NCI-H1105 (cell line): ENCODE measurements at places on chromosomes 6 and 20.

- no peak for DNase-seq
These were observed 1029.1 kb upstream of the MANEA start for GRCh38 chr6:94548201-94548600.

DNA sequence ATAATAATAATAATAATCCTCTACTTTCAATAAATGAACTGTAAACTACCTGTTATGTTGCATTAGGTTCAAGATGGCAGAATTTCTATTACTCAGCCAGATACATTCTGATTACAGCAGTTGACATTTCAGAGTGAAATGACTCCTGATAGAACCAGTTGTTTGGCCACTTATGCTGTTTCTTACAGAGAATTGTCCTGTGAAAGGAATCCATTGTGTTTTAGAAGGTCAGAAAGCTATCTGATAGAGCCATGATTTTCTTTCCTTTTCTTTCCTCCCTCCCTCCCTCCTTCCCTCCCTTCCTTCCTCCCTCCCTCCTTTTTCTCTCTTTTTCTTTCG, 16.6 kb downstream of the GJA10 start:
- no peak for DNase-seq

GRCh38 chr6:45741437-45742171, 274.1 kb downstream of the CLIC5 start:
- no peak for DNase-seq

- DNase-seq, result no peak
These were observed 249 bp downstream of the SAMD10 start for GRCh38 chr20:63979229-63979556.

GRCh38 chr20:16661756-16662155, 68.1 kb upstream of the SNRPB2 start:
- no peak for DNase-seq

DNA sequence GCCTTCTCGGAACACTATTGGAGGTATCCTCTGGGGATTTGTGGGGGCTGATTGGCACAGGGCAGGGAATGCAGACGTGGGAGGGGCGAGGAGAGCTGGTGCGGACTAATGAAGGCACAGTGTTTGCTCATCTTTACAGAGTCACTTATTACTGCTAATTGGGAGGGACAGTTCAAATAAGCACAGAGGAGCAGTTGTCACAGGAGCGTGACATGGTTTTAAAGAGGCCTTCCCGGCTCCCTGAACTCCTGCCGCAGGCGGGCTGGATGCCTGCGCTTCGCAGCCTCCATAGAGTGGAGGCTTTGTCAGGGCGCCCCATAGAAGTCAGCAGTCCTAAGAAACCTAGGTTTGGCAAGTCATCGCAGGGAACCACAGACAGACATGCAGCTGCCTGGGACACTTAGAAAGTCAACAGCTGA, 149.6 kb downstream of the LINC00237 start:
- DNase-seq, result no peak

GRCh38 chr6:16758163-16758975, 2.9 kb downstream of the ATXN1 start:
- DNase-seq, result peak; percentile 83

- DNase-seq, result no peak
These were observed 44.9 kb upstream of the KCNG1 start for GRCh38 chr20:51067792-51068191.

DNA sequence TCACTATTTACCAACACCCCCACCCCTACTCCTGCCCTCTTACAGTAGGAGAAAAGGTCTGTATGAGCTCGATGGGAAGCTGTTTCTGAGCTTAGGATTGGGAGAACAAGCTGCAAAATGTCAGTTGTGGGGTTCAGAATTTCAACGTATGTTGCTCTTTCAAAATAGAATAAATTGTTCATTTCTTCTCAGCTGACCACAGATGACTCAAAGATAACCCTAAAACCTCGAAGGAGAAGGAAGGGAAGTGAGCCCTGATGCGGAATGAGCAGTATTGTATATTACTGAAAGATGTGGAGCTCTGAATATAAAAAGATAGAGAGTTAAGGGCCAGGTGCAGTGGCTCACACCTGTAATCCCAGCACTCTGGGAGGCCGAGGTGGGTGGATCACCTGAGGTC, 35.9 kb upstream of the MYLIP start:
- DNase-seq, result no peak

GRCh38 chr6:106688177-106688951, 59.0 kb downstream of the QRSL1 start:
- no peak for DNase-seq

GRCh38 chr20:34543463-34544056, 15.0 kb upstream of the MAP1LC3A start:
- no peak for DNase-seq

- no peak for DNase-seq
These were observed 72.7 kb upstream of the NOX3 start for GRCh38 chr6:155528335-155528734.

DNA sequence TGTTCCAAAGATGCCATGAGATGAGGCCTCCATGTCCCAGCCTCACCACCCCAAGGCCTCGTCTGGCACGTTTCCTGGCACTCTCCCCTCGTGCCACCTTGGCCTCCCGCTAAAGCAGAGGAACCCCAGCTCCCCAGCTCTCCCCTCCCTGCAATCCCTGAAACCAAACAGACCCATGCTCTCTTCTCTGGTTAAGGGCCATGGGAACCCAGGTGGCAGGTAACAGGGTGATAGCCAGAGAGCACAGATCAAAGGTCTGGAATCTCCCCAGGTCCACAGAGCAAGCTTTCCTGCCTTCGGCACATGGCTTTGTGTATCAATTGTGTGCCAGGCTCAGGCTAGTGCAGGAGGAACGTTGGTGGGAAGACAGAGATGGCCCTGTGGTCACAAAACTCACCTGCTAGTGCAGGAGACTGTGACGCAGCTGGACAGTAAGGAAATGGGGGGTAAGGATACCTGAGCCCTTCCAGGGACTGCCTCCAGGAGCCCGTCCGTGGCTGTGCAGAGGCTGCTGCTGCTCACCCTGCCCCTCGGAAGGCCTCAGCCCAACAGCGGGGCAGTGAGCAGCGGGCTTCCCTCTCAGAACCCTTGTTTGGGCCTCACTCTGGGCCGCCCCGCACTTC, 39.0 kb downstream of the MYH7B start:
- DNase-seq, result no peak

- DNase-seq, result no peak
These were observed 21.8 kb upstream of the MROH8 start for GRCh38 chr20:37200926-37201826.

DNA sequence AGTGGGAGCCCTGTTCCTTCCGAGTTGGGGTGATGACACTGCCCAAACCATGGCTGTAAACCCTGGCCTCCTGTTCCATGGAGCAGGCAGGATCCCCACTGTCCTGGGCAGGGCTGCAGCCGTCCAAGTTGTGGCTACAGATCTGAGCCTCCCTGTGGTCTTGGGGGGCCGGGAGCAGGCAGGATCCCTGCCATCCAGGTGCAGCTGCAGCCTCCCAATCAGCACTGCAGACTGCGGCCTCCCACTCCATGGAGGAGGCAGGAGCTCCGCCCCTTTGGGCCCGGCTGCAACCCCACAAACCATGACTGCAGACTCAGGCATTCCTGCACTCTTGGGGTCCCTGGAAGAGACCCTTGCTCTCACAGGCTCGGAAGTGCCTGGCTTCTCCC, 872.1 kb upstream of the GJE1 start:
- no peak for DNase-seq

GRCh38 chr6:118253741-118254140, 294.4 kb upstream of the PLN start:
- DNase-seq, result no peak

DNA sequence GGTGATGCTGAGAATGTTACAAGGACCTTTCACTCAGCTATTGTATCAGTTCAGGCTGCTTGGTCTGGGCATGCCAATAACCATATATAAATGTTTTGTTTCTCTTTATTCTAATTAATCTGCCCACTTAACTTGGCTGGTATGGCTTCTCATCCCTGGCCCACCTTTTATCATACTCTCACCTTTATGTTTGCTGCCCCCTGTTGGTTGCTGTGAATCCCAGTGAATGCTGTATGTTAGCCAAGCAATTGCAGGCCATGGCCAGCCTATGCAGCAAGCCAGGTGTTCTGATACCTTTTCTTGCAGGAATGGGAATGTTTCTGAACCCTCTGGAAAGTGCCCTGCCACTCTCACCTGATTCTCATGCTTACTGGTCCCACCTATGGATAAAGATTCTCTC, 54.6 kb downstream of the PCSK2 start:
- peak; percentile 50 for DNase-seq

GRCh38 chr20:22746957-22747356, 162.6 kb upstream of the FOXA2 start:
- DNase-seq, result no peak

DNA sequence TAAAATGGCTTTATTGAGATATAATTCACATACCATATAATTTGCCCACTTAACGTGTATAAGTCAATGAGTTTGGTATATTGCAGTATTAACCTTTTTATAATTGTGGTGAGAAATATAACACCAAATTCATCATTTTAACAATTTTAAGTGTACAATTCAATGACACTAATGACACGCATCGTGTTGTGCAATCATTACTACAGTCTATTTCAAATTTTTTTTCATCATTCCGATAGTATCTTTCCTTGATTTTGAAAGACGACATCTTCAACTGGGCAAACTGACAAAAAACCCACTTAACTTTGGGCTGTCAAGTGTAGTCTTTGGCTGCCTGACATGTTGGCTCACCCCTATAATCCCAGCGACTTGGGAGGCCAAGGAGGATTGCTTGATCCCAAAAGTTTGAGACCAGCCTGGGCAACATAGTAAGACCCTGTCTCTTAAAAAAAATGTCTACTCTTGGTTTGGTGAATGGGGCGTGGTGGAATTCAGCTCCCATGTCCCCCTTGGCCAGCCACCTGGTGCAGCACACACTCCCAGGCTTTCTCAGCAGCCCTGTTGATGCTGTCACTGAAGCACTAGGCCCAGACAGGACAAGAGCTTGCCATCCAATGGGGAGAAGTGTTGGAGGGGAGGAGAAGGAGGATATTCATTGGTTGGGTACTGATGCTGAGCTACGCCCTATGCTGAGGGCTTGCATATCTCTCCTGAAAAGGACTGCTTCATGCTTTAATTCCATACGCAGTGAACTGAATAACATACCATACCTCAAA, 150.5 kb downstream of the CD83 start:
- no peak for DNase-seq

GRCh38 chr20:33299111-33299603, 16.1 kb downstream of the BPIFB1 start:
- DNase-seq, result peak; percentile 33

GRCh38 chr6:148446681-148447080, 104.0 kb downstream of the SASH1 start:
- DNase-seq, result no peak

GRCh38 chr6:112931832-112932231, 584.7 kb downstream of the RFPL4B start:
- no peak for DNase-seq

DNA sequence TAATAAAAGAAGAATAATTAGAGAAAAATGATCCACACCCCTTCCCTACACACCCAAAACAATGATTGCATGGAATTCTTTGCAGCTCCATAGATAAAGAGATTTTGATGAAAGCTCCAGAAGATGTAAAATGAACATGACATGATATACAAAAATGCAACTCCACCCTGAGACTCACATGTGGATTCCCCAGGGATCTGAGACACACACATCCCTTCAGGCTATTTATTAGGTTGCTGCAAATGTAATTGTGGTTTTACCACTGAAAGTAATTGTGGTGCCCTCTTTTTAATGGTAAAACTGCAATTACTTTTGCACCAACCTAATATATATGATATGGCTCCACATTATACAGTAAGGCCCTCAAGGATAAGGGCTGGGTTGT, 40.4 kb upstream of the TBC1D7 start:
- DNase-seq, result no peak

- DNase-seq, result no peak
These were observed 179.2 kb downstream of the PKHD1 start for GRCh38 chr6:51908243-51908642.

DNA sequence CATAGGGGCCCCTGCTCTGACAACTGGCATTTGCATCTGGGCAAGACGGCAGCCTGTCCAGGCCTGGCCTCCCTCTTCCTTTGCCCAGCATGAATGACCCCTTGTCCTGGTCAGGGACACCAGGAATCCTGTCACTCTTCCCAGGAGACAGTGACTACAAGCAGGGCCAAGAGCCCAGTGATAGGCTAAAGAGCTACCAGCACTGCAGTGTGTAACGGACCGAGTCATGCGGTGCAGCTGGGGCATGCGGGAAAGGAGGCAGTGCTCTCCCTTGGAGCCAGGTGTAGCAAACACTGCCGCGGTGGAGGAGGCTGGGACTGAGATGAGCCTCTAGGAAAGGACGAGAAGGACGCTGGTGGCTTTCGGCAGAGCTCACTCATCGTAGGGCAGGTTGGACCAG, 38.7 kb upstream of the DSP start:
- no peak for DNase-seq

- no peak for DNase-seq
These were observed 1033.5 kb downstream of the HACE1 start for GRCh38 chr6:103826209-103826608.

- no peak for DNase-seq
These were observed 160.7 kb downstream of the ZFAND3 start for GRCh38 chr6:37980222-37980595.

- DNase-seq, result no peak
These were observed 100.2 kb downstream of the FIG4 start for GRCh38 chr6:109791301-109791700.

GRCh38 chr6:3405679-3406078, 51.2 kb downstream of the SLC22A23 start:
- DNase-seq, result no peak

- no peak for DNase-seq
These were observed 341.2 kb downstream of the CDKAL1 start for GRCh38 chr6:20875369-20875963.

- DNase-seq, result no peak
These were observed 671.2 kb downstream of the COL12A1 start for GRCh38 chr6:74534465-74535211.

DNA sequence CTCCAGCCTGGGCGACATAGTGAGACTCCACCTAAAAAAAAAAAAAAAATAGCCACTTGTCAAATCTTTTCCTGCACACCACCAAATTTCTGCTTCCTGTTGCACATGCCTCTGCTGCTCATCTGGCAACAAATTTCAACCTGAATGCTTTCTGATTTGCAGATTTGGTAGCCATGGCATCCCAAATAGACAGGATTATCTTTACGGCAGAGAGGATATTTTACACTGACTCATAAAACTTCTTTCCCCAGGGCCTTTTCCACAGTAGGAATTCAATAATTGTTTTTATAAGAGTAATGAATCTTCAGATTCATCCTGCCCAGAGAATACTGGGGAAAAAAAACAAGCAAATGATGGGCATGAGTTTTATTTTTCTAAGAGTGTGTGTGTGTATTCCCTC, 264.6 kb downstream of the FRK start:
- no peak for DNase-seq
